ENCODE measurements at places on chromosomes 13 and 19.

- no peak for DNase-seq
Observed at GRCh38 chr13:21006141-21007005, 55.0 kb downstream of the LATS2 start.

DNA sequence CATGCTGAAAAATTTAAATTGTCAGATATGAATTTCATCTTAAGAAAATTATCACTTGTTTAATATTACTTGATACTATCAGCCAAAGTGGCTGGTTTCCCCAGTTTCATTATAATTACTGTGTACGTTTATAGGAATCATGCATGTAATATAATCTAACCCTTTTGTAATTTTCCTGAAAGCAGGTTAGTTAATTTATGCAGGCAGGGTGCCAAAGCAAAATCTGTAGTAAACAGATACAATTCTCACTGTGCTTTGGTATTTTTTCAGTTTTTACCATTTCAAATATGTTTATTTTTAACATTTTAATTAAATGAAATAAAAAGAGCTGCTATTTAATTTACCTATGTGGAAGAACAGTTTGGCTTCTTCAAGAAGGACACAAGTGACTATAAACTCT, 1227.5 kb upstream of the MIR17HG start:
- no peak for DNase-seq

GRCh38 chr13:94705081-94706030, 7.0 kb downstream of the SOX21 start:
- no peak for DNase-seq

GRCh38 chr13:92187378-92187989, 789.1 kb downstream of the GPC5 start:
- DNase-seq: no peak

- DNase-seq: no peak
Observed at GRCh38 chr19:2179095-2179494, 15.4 kb downstream of the DOT1L start.

- DNase-seq: no peak
Observed at GRCh38 chr13:102376318-102376717, 25.5 kb downstream of the FGF14 start.

DNA sequence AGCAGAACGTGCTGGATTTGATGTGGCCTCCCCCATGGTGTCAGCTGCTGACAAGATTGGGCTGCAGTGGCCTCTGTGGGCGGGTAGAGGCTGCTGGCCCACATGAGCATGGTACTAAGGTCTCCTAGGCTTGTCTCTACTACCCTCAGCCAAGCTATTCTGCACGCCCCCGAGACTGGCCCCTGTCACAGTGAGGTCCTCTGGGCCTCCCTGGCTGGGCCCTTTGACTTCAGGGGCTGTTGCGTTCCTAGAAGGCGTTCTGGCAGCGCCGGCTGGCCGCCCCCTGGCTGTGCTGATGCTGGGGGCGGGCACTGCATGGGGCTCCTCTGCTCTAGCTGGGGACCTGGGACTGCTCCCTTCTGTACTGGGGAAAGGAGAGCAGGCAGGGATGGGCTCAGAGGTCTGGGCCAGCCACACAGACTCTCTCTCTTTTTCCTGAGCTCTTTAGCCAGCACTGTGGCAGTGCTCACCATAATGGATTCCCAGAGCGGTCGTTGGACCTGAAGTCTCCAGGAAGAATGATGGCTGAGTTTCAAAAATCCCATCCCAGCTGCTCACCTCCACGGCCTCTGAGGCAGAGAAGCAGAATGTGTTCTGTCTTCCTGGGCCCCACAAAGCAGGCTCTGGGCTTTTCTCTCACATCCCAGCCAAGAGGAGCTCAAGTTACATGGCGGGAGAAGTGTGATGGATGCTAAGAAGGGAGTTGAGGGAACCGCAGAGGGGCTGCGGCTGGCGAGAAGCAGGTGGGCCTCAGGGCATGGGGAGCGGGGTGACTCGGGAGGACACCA, 32.3 kb downstream of the TSSK6 start:
- DNase-seq: no peak

DNA sequence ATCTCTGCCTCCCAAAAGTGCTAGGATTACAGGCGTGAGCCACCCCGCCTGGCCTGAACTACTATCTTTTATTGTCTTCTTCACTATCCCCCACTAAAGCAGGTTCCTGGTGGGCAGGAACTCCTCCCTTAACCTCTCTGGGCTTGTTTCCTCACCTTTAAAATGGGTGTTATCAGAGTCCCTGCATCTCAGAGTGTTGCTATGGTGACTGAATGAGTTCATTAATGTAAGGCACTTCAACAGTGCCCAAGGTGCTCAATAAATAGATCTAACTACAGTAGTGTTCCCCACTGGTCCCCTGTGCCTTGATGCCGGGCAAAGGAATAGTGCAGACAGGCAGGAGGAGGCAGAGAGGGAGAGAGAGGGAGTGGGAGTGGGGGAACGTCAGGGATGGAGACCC, 20.5 kb downstream of the CCDC97 start:
- DNase-seq: no peak

DNA sequence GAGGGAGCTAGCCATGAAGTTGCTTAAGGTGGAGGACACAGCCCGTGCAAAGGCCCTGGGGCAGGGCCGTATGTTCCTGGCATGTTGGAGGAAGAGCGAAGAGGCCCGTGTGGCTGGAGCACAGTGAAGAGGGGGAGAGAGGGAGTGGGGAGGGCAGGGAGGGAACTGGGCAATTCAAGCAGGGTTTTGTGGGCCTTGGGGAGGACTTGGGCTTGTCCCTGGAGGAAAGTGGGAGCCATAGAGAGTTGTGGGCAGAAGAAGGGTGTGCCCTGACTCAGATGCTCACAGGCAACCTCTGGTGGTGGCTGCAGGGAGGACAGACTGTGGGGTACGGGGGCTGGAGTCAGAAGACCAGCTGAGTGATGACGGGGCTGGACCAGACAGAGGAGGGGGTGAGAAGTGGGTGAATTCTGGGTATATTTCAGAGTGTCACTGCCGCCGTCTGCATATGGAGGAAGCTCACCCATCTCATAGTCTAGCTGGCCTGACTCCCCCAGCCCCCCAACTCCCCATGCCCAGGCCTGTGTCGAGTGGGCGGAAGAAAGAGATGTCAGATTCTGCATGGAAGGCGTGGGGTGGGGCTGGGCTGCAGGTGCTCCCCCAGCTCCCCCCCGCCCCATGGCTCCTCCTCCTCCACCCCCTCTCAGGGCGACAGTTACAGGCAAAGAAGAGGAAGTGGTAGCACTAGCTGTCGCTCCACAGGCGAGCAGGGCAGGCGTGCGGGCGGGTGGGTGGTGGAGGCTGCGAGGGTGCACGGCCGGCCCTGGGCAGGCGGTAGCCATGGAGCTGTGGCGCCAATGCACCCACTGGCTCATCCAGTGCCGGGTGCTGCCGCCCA, at the start of gene VAV1:
Gene VAV1 (plus strand): TSS at position 681 of the 838 bp plus-strand sequence. CDS start 100 bp downstream, at position 781.
- DNase-seq: peak; percentile 77

GRCh38 chr13:26053418-26053980, 1.7 kb upstream of the SHISA2 start:
- DNase-seq: no peak

Data from activated CD4-positive, alpha-beta T cell treated with anti-CD3 and anti-CD28 coated beads, Interleukin-2, amount 50 U/mL, for 1 hour (primary cell).